ENCODE measurements at places on chromosomes 12 and 14.

DNA sequence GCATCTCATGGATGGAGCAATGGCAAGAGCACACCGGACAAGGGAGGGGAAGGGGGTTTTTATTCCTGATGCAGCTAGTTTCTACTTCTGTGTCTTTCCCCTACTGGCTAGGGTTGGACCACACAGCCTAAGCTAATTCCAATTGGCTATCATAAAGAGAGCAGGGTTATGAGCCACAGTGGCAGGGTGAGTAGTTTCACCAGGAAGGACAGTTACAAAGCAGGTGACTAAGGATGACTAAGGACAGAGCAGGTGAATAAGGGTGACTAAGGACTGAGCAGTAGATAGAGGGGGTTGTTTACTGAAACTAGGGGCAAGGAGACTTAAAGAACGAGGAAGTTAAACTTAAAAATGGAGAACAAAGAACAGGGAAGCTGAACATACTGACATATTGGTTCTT lies 321.4 kb upstream of the SEL1L start:
- no peak for DNase-seq

DNA sequence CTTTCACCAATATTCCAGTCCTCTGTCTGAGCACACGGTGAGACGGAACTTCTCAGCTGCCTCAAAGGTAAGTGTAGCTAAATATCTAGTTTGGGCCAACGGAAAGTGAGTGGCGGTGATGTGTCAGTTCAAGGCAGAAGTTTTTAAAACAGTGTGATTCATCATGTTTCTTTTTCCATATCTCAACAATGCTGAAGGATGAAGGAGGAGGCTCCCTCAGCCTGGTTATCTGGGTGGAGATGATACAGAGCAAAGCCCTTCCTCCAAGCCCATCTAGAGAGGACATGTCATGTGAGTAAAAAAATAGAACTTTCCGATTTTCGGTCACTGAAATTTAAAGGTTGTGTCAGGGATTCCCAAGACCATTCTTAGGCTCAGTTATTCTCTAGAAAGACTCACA lies 13.1 kb upstream of the ANP32D start:
- DNase-seq, result no peak

- DNase-seq, result peak; percentile 14
Observed at GRCh38 chr14:79967453-79967852, 243.9 kb downstream of the DIO2 start.

- DNase-seq, result no peak
Observed at GRCh38 chr12:106190581-106190980, 51.8 kb upstream of the NUAK1 start.

DNA sequence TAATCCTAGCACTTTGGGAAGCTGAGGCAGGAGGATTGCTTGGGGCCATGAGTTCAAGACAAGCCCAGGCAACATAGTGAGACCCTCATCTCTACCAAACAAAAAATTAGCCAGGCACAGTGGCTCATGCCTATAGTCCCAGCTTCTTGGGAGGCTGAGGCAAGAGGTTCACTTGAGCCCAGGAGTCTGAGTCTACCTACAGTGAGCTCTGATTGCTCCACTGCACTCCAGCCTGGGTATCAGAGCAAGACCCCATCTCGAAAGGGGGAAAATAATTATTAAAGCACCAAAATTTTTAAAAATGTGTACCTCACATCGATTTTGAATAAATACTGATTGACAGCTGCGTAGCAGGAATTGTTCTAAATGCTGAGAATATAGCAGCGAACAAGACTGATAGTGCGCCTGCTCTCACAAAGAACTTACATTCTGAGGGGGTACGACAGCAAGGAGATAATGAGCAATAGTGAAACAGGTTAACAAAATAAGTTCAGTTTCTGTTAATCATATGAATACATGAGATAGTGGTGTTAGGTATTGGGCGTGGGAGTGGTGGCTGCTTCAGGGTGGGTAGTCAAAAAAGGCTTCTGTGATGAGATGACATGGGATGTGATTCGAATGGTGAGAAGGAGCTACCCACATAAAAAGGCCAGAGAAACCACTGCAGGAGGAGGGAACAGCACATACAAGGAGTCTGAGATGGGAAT lies 19.6 kb downstream of the HCFC2 start:
- DNase-seq, result no peak

- DNase-seq, result no peak
Observed at GRCh38 chr14:43640718-43641267, 866.3 kb downstream of the FSCB start.

DNA sequence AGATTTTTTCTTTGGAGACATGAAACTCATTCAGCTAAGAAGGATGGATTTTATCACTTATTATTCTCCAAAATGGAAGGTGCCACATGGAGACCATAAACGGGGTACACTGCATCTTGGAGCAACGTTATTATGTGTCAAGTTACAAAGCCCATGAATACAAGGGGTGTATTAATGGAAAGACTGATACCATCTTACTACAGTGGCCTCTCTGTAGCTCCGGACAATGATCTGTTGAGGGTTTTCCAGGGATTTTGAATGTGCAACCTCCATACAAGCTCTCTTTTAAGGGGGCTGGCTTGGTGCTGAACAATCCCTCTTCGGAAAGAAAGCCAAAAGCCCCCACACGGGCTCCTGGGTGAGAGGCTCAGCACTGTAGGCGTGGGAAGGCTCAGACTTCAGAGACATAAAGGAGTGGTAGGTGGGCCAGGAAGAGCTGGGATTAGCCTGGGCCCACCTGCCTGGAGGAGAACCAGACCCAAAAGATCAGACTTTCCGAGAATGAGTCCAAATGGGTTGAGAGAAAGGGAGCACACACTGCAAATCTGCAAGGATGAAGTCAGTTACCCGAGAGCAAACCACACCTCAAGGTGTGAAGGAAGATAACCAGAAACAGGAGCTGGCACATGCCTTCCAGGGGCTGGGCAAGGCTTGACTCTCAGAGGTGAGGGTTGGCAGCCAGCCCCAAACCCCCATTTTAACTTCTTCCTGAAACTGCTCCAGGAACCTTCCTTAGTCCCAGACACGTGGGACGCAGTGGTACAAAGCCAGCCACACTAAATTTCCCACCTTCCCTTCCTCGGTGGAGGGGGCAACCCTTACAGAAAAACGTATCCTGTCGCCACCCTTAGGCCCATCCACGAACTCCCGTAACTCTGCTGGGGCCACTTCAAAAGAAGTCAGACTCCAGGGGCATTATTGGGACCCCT lies 1.5 kb downstream of the VPS37B start:
- DNase-seq, result no peak

DNA sequence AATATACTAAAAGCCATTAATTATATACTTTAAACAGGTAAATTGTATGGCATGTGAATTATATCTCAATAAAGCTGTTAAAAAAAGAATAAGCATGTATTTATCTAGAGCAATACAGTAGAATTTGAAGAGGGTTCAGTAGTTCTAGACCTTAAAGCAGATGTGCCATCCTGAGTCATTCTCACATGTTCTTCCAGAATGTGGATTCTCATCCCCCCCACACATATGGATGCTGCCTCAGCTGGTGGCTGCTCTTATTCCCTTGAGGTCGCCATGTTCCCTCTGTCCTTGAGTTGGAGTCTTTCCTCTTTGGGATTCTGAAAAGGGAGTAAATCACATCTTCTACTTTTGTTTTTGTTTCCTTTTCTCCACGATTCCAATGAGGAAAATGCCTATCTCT lies 321.3 kb downstream of the AEBP2 start:
- no peak for DNase-seq

DNA sequence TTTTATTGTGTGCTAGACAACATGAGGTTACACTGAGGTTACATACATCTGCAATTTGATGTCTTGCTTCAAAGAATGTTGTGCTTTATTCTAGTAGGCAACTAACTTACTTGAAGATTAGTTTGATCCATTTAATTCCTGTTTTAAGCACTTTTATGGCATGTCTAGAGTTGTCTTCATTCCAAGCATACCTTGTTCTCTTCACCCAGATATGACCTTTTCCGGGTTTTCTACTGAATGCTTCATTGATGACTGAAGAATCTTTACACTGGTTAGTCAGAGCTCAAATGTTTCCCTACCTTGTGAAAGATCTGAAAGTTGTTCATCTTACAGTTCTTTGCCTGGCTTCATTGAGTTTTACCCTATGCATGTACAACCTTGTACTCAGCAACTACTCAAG lies 274.0 kb upstream of the KITLG start:
- peak; percentile 48 for DNase-seq

DNA sequence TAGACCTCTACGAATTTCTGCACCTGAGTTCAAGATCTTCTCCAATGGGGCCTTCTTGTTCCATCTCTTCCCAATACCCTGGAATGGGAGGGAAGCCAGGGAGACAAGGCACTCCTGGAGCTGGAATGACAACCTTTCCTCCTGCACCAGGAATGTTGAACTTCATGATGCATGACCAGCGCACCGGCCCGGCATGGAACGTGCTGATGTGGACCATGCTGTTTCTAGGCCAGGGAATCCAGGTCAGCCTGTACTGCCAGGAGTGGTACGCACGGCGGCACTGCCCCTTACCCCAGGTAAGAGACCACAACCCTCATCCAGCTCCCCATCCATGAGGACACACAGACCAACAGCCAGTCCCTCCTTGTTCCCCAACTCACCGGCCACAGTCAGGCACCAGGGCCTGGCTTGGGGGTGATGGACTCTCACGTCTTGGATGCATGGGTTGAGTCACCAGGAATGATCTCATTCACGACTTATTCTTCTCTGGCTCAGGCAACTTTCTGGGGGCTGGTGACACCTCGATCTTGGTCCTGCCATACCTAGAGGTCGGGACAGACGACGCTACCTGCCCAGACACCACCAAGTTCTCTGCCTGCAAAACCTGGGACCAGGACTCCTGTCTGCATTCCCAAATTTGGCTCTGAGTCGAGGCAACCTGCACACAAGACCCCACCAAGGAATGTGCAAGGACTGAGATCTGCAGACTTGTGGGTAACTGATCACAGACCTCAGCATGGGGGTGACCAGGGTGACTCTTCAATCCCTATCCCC lies 20.5 kb downstream of the SOAT2 start:
- DNase-seq, result peak; percentile 23

- peak; percentile 32 for DNase-seq
Observed at GRCh38 chr14:93301821-93302447, 30.9 kb downstream of the BTBD7 start.

DNA sequence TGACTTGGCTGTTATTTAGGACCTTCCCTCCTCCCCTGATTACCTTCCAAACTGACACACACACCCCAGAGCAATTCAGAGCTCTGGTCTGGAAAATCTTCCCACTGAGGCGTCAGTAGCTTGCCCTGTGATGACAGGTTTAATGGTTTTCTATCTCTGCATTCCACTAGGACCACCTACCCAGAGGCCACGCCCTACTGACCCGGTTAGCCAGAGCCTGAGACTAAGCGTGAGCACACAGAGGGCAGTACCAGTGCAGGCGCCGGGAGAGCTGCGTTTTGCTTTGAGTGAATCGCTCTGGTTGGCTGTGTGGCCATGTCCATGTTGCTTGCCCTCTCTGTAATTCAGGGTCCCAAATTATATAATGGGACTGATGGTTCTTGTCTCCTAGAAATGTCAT lies 36.2 kb upstream of the ATP2A2 start:
- no peak for DNase-seq

- DNase-seq, result no peak
Observed at GRCh38 chr14:26132061-26132645, 465.7 kb downstream of the NOVA1 start.

- DNase-seq, result no peak
Observed at GRCh38 chr14:93031505-93032315, 84.0 kb downstream of the ITPK1 start.

- DNase-seq, result no peak
Observed at GRCh38 chr14:37932481-37932880, 275.2 kb upstream of the SSTR1 start.

Measured in mesenchymal stem cell (in vitro differentiated cells and primary cell).